Stomach (tissue), 19 donors: ENCODE measurements at places on chromosomes 5 and 9. TPM values are rescaled to one million over a fixed set of nuclear protein-coding genes. Genes with fewer than 3 reads are reported as not detected.

The REEP2 gene
- total RNA-seq, result not detected

The GZMA gene
- 4.2 TPM for total RNA-seq

The CLIC3 gene
- not detected for total RNA-seq

The PCDHGA1 gene
- total RNA-seq, result not detected

The LHX6 gene
- 1.7 TPM for total RNA-seq

The IFNK gene
- not detected for total RNA-seq

The RAB3C gene
- total RNA-seq, result not detected

The POU4F3 gene
- total RNA-seq, result not detected

The HTR1A gene
- total RNA-seq, result not detected

The CCL27 gene
- not detected for total RNA-seq

The CBY3 gene
- not detected for total RNA-seq

The FCHSD1 gene
- total RNA-seq, result 28.0 TPM

The SURF2 gene
- 75.3 TPM for total RNA-seq

The TMEM245 gene
- total RNA-seq, result 74.1 TPM

The TTC16 gene
- not detected for total RNA-seq

The ENHO gene
- total RNA-seq, result not detected
